NCI-H524 (cell line): ENCODE measurements at places on chromosomes 5 and 9.

GRCh38 chr5:67925511-67925910 lies 290.0 kb upstream of the PIK3R1 start:
- DNase-seq: no peak

GRCh38 chr5:132787076-132787475 lies 10.0 kb upstream of the SEPTIN8 start:
- no peak for DNase-seq

DNA sequence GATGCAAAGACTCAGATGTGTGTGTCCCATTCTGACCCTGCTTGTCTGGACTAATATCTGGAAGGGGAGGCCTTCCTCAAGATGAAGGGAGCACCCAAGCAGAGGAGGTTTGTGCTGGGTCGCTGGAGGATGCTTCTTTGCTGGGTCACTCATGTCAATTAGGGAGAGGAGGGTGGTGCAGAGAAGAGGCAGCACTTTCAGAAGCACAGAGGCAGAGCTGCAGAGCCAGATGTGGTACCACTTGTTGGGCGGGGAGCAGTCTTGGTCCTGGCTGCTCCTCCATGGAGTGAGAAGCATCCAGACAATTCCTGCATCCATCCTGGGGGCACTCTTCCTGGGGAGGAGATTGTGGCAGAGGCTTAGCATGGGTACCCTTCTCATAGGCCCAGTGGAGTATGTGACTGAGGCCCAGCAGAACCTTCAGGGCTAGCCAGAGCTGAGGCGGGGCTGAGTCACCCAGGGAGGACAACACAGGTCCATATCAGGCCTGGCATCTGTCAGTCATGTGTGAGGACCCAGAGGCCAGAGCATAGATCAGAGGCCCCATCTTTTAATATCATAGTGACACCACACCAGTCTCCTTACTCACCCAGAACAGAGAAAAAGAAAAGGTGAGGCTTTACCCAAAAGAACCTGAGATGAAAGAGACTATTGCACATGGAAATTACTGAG lies 59.8 kb downstream of the TNFSF15 start:
- DNase-seq: no peak

DNA sequence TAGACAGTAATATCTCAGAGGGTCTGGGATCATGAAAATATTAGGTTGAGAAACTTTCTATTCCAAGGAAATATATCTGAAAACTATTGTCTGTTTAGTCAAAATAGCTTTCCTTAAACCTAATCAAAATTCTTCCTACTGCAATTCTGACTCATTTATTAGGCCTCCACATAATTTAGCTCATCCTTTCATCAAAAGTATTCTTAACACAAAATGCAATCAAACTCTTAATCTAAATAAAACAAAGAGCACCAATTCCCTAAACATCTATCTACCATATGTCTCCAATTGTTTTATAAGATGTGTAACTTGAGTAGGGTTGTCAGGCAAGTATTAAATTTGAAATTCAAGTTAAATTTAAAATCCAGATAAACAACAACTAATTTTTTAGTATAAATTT lies 142.1 kb downstream of the PLK2 start:
- DNase-seq: no peak

GRCh38 chr5:62283005-62283404 lies 23.0 kb upstream of the KIF2A start:
- DNase-seq: no peak

DNA sequence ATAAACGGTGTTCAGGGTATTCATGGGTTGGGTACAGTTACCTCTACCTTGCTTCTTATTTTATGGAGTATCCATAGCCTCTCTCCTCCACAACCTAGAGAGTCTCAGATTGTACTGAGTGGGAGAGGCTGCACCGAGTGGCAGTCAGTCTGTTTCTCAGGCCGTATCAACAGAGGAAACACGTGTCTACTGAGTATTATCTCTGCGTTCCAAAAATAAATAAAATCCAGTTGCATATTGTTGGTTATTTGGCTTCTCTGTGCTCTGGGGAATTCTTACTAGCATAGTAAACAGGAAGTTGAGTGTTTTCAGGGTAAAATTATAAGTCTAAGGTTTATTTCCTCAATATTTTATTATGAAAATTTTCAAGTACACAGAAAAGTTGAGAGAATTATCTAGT lies 231.0 kb downstream of the ARHGEF28 start:
- DNase-seq: no peak

DNA sequence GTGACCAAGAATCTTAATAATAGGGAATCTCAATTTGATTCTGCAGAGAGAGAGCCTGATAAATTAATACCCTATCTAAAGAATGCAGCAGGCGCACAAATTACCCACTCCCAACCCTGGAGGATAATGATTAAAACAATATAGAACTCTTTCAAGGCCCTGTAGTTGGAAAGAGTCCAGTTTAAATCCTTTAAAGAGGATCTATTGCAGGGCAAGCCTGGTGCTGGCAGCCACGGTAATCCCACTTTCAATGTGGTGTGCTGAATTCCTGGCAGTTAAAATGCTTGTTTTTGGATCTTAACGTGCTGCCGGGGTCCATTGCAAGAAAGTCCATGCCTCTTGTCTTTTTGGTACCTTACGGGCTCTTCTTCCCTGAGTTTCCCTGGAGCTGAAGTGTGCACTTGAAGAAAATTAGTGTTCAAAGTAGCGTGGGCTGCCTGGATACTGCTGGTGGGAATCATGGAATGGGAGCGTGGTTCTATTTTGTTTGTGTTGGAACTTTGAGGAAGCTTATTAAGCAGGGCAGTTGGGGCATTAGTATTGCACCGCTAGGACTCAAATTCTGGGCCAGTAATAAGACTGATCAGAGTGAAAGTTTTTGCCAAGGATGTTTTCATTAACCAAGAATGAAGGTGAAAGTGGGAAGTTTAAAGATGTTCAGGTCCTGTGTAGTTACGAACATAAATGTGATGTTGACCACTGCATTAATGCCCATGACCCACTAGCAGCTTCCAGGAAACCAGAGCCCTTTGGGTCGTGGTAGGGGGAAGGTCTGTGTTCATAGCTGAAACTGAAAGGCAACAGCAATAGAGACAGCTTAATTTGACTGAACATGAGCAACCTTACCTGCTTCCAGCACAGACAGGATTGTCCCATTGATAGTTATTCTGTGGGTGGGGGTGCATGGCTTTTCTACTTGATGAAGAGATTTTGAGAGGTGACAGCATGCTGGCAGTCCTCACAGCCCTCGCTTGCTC lies 20.8 kb downstream of the MARCHF6 start:
- no peak for DNase-seq

DNA sequence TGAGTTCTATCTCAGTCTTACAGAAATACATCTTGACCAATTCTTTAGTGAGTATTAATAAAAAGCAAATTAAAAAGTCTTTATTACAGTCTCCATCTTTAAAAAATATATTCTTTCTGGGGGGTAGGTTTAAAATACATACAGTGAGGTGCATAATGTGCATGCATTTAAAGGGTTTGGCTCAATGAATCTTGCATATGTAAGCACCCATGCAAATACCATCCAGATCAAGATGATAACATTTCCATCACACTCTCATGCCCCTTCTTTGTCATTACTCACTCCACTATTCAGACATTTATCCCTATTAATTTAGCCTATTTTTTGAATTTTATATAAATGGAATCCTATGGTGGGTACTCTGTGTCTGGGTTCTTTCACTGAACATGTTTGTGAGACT lies 113.0 kb downstream of the APBA1 start:
- no peak for DNase-seq

GRCh38 chr5:1213508-1214162 lies 11.5 kb upstream of the SLC6A18 start:
- no peak for DNase-seq

DNA sequence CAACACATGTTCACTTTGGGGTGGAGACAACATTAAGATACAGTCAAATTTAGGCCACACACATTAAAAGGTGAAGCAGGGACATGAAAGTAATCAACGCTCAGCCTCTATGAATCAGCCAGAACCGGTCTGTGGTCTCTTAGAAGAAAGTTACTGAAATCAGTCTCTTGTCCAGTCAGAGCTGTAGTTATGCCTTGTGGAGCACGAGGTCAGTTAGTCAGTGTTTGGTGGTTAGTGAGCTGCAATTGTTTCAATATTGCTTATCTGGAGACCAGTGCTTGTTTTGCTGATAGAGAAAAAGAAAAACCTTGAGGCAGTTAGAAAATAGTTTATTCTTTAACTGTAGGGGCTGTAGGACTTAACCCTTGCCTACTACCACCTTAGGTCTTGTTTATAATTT lies 157.8 kb upstream of the RASEF start:
- DNase-seq: no peak

GRCh38 chr5:149730620-149731331 lies 666 bp downstream of the PPARGC1B start:
- DNase-seq: peak; percentile 56

- no peak for DNase-seq
These were observed 339.4 kb downstream of the PRELID2 start for GRCh38 chr5:145495741-145496140.

DNA sequence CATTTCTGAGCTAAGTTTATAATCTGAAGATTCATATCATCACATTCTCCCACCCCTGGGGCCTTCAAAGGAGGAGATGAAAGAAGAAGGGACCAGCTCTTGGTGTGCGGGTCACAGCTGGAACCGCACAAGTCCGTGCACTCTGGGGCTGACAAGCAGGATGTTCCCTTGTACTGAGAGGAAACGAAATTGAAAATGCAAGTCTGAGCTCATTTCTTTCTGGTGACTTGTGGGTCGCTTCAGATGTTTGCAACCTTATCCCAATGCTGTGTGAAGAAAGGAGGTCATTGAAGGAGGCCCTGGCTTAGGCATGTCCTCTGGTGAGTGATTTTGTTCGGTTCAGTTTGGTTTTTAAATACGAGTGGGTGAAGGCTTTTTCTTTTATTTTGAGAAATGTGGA lies 59.6 kb downstream of the C9orf152 start:
- DNase-seq: no peak

DNA sequence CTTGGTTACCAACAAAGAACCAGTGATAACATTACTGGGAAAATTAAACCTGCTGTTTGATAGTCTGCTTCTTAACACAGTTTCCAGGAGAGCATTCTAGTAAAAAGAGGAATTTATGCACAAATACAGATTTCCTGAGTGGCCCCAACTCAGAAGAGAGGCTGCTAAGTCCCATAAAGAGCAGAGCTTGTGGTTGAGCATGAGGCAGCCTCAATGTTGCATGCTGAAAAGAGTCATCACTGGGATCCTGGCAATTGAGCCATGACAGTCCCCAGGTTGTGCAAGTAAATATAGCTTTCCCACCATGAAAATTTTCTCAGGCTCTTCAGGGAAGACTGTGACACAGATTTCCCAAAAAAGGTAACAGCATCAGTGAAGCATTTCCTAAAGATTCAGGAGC lies 47.5 kb upstream of the ADRB2 start:
- no peak for DNase-seq

DNA sequence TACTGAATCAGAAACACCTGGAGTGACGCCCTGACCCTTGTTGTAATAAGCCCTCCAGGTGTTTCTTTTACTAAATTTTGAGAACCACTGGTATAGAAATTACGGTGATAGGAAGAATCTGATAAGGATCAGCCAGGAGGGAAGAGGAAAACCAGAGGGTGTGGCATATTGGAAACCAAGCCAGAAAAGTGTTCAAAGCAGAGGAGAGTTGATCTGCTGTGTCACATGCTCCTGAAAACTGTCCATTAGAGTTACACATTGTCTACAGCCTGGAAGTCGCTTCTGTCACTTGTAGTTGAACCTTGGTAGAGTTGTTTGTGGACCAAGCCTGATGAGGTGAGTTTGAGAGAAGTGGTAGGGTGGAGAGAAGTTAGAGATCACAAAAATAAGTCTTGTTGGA lies 497.4 kb downstream of the ENC1 start:
- no peak for DNase-seq

DNA sequence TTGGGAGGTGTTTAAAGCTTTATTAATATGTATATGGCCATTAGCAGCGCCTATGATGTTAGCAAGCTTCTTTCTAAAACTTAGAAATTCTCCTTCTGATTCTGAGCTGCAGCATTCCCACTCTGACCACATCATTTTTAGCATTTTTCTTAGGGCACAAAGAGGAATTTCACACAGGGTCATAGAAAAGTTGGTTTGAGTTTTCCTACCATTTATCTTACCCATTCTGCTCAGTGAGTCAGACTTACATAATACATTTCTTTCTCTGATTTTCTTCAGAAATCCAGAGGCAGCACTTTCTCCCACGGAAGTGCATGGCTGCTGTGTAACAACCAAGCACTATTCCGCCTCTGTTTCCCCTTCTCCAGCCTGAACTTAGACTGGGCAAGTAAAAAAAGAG lies 246.6 kb downstream of the ARL15 start:
- no peak for DNase-seq

DNA sequence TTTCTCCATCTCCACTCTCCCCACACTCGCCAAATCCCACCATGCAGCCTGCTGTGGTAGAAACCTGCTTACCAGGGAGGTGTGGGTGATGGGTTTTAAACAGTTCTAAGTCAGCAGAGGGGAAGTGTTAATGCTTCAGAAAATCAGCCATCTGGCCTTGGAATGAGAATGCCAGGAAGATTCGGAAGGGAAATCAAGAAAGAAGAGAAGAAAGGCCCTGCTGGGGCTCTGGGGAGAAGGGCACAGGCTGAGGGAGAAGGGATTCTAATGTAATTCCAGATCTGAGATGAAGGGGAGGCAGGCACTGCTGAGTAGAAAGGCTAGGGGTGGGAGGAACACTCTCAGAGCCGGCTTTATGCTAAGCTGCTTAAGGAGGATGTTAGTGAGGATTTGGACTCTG lies 434.7 kb upstream of the DMAC1 start:
- DNase-seq: peak; percentile 88

GRCh38 chr9:8715788-8716187 lies 916.2 kb upstream of the DMAC1 start:
- DNase-seq: no peak

DNA sequence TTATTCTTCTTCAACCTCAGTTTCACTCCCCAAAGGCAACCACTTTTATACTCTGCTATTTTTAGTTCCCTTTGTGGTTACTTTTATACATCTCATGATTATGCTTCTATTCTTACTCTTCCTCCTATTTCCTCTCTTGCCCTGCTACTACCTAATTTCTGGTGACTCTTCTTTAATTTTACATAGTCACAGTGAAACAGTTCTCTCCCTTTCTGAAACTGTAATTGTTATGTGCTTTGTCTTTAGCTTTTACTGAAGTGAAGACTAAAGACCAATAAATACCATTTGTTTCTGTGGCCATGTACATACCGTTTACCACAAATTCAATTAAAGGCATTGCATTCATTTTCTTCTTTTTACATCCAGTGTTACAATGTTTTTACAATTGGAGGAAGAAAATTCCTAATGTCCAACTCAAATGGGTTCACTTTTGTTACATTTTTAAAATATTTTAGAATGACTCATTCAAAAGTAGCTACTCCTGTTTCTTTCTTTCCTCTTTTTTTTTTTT lies 410.6 kb downstream of the PSAT1 start:
- no peak for DNase-seq
